ENCODE measurements at places on chromosomes 5 and 9. TPM values are rescaled to one million over a fixed set of nuclear protein-coding genes. Genes with fewer than 3 reads are reported as not detected.

DNA sequence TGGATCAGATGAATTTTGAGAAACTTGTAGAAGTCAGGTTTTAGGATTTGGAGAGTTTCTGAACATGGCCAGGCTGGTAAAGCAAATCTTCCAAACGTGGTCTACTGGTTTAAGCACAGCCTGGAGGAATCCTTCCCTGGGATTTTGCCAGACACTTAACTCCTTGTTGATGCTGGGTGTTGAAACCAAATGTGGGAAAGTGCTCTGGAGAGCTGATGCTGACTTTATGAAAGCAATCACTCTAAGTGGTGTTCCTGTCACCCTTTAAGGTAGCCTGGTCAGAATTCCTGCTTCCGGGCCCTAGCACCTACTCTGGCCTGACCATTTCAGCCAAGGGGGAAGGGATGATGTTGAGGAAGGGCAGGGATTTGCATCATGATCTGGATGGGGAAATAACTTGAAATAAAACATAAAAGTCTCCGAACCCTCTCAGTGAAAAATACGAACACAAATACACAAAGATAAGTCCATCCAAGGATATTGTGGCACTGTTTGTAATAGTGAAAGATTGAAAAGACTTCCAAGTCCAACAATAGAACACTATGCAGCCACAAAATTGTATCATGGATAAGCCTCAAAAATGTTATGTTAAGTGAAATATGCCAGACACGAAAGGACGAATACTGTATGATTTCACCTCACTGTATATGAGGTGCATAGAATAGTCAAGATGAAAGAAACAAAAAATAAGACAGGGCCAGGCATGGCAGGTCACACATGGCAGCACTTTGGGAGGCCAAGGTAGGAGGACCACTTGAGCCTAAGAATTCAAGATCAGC is 57.7 kb downstream of the PDE6A start:
- no peak for DNase-seq

GRCh38 chr9:122192261-122192875 is 32.7 kb downstream of the MORN5 start:
- no peak for DNase-seq

DNA sequence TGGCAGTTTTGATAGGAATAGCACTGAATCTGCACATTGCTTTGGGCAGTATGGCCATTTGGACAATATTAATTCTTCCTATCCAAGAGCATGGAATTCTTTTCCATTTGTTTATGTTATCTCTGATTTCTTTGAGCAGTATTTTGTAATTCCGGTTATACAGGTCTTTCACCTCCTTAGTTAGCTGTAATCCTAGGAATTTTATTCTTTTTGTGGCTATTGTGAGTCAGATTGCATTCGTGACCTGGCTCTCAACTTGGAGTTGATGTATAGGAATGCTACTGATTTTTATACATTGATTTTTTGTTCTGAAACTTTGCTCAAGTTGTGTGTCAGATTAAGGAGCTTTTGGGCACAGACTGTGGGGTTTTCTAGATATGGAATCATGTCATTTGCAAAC is 24.0 kb downstream of the TMEM161B start:
- DNase-seq, result no peak

DNA sequence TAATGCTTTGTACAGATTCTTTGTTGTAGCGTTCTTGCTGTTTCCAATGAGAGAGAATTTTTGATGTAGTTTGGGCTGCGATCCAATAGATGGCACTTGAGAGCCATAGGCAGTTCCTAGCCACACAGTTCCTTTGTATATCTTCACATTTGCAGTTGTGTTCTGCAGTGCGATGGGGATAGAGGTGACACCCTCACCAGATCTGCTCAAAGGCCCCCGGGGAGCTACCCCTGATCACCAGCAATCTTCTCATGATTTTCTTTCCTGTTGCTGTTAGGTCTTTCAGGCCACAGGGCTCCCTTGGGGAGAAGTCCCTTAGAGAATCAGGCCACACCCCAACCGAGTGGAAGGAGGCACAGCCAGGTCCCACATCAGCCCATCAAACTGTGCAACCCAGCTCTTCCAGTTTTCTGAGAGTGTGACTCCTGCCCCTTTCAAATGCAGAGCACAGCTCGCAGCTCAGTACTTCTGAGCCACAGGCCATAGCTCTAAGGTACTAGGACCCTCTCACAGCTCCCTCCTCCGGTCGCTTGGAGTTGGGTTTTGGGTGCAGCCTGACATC is 353.7 kb downstream of the SLCO4C1 start:
- DNase-seq, result peak; percentile 48

DNA sequence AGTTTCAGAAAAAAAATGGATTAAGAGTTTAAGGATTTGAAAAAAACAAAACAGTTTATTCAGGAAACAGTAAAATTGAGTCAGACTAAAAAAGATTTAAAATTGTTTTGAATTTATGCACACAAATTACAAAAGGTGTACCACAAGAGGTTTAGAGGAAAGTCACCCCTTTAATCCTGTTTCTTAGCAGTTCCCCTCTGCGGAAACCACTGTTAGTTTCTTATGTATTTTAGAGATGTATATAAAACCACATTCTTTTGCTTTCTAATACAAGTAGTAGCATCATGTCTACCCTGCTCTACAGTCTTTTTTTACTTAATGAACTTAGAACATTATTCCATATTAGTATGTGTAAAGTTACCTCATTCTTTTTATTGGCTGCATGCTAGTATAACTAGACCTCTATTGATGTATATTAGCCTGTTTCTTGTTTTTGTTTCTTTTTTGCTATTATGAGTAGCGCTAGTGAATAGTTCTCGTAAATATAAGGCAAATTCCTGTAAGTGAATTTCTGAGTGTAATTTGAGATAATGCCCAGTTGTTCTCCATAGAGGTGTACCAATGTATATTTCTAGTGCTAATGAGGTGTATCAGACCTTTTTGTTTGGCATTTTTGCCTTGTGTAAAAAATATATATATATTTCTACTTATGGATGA is 20.0 kb downstream of the GPBP1 start:
- DNase-seq, result no peak

GRCh38 chr9:71830153-71830552 is 61.8 kb upstream of the CEMIP2 start:
- DNase-seq, result no peak

DNA sequence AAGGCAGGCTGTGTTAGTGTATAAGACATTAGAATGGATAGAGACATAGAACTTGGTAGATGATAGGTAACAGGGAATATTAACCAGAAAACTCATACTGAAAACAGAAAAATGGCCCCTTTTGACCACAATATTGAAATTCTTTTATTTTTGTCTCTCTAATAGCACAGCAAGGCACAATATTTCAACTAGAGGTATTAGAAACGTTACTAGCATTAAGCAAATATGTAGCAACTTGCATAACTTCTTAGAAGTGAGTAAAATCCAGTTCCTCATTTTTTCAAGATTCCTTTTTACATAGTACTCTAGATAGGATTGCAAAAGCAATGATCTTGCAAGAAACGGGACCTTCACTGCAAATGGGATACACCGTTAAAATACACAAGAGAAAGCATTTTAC is 102.7 kb upstream of the VCAN start:
- DNase-seq, result no peak

GRCh38 chr9:137666955-137667670 is 48.3 kb downstream of the EHMT1 start:
- DNase-seq, result no peak

DNA sequence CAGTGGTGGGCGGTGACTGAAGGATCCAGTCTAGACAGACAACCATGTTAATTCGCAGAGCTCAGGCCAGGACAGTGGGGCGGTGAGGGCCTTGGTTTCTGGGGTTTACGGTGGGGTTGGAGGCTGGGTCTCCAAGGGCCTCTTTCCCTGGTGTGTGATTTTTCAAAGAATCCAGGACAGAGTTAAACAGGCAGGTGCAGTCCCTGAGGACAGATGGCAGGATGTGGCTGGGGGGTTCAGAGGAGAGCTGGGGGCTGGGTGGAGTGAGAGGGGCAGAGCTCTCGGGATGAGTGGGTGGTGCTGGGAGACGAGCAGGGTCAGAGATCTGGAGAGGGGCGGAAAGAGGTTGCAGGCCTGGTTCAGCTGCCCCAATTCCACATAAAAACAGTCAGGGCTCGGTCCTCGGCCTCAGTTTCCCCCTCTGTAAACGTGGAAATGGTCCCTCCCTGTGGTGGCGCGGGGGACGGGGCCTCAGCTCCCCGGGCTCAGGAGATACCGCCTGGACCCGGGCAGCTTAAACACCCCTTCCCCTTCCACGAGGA is 145.9 kb downstream of the GAPVD1 start:
- no peak for DNase-seq

GRCh38 chr5:131846536-131846935 is 49.7 kb upstream of the FNIP1 start:
- DNase-seq, result no peak

GRCh38 chr9:18829873-18830272 is 203.1 kb downstream of the SAXO1 start:
- no peak for DNase-seq

DNA sequence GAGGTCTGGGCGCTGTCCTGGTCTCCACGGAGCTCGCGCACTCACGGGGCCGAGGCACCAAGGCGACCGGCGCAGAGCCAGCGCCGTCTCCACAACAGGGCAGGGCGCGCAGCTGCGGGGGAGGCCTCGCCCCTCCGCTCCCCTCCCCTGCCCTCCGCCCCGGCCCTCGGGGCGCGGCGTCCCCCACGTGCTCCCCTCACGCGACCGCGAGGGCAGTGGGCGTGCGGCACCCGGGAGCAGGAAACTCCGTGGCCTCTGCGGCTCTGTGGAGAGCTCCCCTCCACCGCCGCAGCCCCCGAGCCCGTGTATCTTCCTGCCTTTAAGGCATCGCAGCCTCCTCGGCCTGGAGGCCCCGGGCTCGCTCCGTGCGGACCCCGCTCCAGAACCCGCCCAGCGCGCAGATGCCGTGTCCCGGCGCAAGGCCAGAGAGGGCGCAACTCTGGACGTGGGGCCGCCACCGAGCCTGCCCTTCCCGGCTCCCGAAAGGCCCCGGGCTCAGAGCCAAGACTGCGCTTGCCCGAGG is 708 bp upstream of the TUBB4B start:
- DNase-seq, result peak; percentile 43

GRCh38 chr5:157543825-157544622 is 31.6 kb downstream of the ADAM19 start:
- DNase-seq, result no peak

DNA sequence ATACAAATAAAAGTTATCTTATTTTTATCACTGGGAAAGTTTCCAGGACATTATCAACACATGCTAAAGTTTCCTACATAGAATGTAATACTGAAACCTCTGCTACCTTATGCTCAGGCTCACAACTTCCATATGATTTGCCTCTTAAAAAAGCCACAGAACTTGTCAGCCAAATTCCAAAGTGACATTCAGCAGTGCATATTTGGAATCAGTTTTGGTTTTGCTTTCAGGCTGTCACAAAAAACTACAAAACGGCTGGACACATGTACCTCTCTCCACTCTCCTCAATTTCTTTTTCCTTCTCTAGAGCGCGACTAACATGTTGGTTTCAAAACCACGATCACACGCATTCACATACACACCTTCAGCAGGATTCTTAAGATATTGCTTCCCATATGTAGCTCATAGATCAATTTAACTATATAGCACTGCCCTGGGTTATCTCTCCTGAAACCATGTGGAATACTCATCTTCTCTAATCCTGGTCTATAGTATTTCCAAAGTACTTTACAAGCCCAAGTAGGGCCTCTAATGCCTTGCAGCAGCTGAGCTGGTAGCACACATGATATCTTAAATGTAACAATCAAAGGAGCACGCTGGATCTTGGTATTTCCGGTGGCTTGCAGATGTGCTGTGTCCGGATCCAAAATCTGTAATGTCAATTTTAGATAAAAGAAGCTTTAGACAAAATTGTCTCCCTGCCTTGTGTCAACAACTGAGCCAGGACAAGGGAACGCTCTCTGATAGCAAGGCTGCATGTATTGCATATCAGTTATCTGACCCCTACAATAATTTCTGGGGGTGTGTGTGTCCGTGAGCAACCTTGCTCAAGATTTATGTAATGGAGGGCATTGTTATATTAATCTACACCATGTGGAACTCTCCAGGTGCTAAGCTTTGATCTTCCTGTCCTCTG is 203.2 kb downstream of the DMRT2 start:
- no peak for DNase-seq

The GALNT12 gene
- total RNA-seq, result 8.6 TPM

The ARHGEF37 gene
- 1.6 TPM for total RNA-seq

The NUDCD2 gene
- total RNA-seq, result 23.4 TPM

The MYMK gene
- not detected for total RNA-seq

The MCIDAS gene
- 3.6 TPM for total RNA-seq

The FGF1 gene
- not detected for total RNA-seq

The LCN15 gene
- not detected for total RNA-seq

The TAS2R1 gene
- not detected for total RNA-seq
